ENCODE measurements at places on chromosomes 2 and 18.

- DNase-seq = no peak
These were observed 13.1 kb upstream of the EN1 start for GRCh38 chr2:118860506-118860905.

- no peak for DNase-seq
These were observed 38.0 kb upstream of the ERMN start for GRCh38 chr2:157363612-157364101.

DNA sequence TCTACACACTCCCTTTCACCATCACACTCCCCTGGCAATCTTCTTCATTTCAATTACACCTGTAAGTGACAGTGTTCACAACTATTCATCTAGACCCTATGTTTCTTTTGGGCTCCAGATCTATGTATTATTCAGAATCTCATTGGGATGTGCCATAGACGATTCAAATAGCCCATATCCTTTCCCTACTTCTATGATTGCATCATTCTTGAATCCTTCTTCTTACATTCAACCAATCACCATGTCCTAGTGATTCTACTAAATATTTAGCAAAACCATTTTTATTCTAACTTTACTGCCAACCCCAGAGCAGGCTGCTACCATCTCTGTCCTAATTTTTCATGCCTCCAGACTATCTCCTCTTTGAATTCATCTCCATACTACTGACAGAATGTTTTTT is 106.4 kb downstream of the TDRD15 start:
- no peak for DNase-seq

DNA sequence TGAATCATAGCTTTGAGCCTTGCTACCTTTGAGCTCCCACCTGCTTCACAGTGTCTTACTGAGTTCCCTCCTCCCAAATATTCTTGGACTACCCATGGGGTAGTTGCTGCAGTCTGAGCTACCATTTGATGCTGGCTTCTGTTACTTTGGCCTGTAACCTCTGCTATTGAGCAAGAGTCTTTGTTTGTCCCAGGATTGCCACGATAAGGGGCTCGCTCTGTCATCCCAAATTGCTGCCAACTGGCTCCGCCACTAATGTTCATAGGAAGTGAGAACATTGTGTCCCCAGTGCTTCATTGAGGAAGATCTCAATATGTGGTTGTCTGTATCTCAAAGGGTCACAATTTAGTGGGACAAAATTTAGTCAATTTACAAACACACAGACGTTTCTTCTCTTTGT is 103.8 kb downstream of the TRIM43 start:
- DNase-seq = no peak

- DNase-seq = peak; percentile 65
These were observed 730 bp downstream of the ODC1 start for GRCh38 chr2:10447300-10447894.
